ENCODE measurements at places on chromosomes 16 and 17.

GRCh38 chr16:57801098-57801808 lies 1.0 kb downstream of the KIFC3 start:
- DNase-seq, result no peak

GRCh38 chr17:39165841-39166349 lies at the start of gene ARL5C:
Gene ARL5C, minus strand, starts transcription at chr17:39166161. Its CDS starts 401 bp downstream, at chr17:39165760.
- DNase-seq, result no peak

DNA sequence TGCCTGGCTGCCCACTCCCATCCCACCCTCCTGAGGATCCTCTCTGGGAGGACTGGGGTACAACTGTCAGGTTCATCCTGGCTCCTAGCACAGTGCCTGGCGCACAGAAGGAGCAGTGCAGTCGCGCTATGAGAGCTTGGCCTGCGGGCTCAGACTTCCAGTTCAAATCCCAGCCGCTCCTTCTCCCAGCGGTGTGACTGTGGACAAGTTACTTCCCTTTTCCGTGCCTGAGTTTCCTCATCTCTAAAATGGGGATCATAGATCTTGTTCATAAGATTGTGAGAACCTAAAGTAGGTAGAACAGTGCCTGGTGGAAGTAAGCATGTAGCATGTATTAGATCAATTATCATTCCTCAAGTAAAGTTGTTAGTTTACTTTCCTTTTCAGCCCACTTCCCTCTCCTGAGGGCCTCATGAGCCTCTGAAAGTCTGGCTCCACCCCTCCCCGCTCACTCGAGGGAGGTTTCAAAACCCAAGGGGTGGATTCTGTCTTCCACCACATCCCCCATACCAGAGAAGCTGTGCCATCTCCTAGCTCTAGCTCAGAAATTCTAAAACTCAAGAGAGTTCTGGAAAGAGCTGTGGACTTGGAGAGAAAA lies 19.9 kb upstream of the COL1A1 start:
- DNase-seq, result no peak

DNA sequence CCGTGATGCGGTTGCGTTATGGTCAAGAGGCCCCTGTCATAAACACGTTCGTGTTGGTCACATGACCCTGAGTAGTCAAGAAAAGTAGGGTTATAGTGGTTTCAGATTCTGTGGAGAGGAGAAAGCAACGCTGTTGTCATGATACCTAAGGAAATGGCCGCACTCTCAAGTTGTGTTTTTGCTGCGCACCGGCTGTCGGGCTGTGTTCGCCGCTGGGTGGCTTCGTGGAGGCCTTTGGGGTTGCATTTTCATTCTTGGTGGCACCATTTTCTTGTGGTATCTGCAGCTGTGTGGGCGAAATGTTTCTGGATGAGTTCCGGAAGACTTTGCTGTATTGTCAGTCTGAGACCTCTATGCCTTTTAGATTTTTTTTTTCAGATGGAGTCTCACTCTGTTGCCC lies 35.0 kb downstream of the DEF8 start:
- no peak for DNase-seq

DNA sequence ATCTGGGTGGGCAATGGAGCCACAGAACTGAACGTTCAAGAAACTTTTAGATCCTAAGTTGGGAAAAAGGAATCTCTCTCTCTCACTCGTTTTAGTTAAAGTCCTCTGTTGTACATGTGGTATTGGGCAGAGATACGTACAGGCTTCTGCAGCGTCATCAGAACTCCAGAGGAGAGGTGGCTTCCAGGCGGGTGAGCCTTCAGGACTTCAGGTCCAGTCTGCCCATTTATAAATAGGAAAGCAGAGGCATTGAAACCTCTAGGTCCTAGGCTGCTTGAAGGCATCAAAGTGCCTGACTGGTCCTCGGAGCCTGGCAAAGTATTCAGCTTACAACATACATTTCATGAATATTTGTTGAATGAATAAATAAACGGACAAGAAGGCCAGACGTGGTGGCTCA lies 8.1 kb upstream of the TNFRSF13B start:
- no peak for DNase-seq

DNA sequence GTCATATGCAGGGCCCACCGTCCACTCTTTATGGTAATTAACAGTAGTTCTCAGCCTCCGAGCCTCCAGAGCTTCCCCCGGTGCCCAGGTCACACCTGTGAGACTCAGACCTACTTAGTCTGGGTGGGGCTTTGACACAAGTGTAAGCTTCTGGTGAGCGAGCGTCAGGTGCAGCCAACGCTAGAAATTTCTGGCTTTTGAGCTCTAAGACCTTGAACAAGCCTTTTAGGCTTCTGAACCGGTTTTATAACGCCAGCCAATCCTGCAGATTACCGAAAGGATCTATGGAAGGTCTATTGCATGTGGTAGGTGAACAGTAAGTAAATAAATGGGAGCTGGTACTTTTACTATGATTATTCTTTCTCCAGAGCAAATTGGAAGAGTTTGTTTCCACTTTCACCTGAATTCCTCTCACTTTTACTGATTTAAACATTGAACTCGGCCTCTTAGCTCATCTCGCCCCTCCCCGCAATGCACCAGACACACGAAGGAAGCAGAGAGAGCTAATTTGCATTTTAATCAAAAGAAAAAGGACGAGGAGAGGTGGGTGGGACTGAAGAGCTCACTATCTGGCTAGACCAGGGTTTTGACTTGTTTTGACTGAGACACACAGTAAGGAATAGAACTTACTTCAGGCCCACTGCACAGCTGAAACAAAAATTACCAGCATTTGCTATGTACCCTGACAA lies 47.1 kb downstream of the ABAT start:
- DNase-seq, result no peak

DNA sequence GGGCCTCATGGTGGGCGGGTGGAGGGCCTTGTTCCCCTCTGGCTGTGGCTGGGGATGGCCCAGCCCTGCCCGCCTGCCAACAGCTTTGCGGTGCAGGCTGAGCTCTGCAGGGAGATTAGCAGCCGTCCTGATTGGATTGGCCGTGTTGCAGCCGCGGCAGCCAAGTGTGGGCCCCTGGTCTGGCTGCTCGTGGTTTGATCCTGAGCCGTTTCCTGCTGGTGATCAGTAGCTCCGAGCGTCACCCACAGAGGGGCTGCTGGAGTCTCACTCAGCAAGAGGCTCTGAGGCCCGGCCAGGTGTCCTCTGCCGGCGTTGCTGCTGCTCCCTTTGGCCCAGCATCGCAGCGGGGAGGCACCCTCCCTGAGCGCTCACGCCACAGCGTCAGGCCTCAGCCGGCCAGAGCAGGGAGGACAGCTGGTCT lies 32.5 kb downstream of the BAIAP2 start:
- DNase-seq, result no peak

DNA sequence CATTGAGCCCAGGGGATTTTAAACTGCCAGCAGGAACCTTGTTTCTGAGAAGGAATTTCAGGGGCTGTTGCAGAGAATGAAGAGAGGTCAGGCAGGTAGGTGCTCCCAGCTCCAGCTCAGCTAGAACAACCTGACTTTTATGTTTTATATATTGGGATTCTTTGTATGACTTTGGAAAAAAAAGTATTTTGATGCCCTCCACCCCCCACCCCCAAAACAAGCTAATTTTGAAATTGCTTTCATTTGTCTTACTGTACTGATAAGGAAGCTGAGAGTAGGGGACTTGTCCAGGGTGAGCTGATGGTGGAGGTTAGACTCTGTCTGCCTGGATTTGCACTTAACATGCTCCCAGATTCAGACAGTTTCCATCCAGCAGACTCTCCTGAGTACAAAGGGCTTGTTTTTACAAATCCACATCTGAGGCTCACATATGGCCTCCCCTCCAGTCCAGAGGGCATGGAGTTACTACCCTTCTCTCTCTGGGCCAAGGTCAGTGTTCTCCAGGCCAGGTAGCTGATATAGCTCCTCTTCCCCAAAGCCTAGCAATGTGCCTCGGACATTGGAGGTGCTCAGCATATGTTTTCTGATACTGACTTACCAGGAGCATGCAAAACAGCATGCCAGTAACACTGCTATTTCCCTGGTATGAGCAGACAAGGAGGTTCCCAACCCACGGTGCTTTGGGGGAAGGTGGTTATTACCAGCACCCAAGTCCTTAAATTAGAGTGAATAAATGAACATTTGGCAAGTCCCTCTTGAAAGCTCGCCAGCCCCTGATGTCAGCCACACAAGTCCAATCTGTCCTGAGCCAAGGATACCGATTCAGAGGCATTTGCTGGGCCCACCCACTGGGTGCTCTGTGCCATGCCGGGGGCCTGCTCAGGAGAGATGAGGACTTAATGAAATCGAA lies 11.3 kb downstream of the STX1B start:
- no peak for DNase-seq

All from nucleus accumbens (tissue), 56 donors.